Thoracic aorta (tissue), 2 donors: ENCODE measurements at places on chromosomes 3 and 15.

GRCh38 chr3:172550347-172550943 lies 27.2 kb upstream of the TNFSF10 start:
- DNase-seq, result no peak

DNA sequence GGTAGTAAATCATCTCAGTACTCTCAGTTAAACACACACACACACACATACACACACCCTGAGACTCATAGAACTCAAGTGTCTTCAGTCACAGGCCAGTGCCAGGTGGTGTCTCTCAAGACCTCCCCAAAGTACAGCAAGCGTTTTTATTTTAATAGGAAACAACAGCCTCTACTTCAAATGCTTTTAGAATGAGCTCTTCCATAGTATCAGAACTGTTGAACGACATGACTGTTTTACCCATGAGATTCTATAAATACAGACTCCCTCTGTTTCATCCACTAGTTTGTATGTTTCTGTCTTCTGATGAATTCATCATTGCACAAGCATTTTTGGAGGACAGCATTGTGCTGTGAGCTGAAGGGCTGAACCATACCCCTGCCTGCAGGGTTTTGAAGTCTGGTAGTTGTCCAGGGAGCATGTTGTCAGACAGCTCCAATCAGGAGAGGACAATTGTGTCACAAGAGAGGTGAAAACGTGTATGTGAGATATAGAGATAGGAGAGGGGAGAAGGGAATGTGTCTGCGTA lies 201.0 kb upstream of the BCL6 start:
- no peak for DNase-seq

- no peak for DNase-seq
Observed at GRCh38 chr15:55239440-55240124, 42.8 kb upstream of the RSL24D1 start.

- no peak for DNase-seq
Observed at GRCh38 chr3:20069178-20069532, 28.9 kb downstream of the KAT2B start.

DNA sequence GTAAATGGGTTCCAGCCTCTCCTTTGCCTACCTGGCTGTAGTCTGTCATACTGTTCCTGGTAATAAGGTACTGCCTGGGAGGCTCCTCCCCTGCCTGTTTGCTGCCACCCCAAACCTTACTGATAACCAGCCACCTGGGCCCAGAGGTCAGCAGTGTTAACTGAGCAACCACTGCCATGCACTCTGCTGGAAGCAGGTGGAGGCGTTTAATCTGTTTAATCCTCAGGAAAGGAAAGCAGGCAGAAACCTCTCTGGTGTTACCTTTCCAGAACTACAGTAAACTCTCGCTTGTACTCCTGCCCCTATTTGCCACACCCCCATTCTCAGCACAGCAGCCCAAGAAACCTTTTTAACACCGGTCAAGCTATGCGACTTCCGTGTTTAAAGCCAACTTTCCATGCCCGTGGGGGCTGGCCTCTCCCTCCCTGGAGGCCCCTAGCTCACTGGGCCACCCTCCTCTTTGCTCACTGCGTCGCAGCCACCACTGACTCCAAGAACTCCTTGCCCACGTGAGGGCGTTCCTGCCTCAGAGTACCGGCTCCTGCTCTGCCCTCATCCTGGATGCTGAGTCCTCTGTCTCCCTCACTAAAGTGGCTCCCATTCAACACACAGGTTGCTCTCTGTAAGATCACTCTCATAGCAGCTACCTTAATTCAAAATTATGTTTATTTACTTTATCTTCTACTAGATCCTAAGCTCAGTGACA lies 8.3 kb downstream of the BDH1 start:
- DNase-seq, result no peak

- DNase-seq, result no peak
Observed at GRCh38 chr3:14787630-14788029, 31.1 kb upstream of the FGD5 start.

GRCh38 chr15:79520654-79521053 lies 88.5 kb downstream of the MINAR1 start:
- no peak for DNase-seq

DNA sequence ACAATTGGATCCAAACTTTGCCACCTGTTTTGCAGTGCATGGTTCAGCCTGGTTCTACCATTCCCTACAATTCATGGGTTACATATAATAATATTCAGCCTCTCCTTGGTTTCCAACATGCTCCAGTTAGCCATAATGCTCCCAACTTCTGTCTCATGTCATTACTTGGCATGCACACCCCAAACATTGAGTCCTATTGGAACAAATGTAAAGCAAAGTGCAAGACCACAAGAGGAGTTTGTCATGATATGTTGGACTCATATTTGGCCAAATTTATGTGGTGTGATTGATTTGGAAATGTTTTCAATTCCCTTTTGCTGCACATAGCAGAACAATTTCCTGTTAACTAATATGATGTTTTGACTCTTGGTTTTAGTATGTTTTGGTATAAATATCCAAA lies 50.2 kb downstream of the KCNAB1 start:
- no peak for DNase-seq
